NCI-H187 (cell line): ENCODE measurements at places on chromosomes 16 and 17.

- no peak for DNase-seq
Measured at GRCh38 chr16:88437367-88437964, 15.6 kb upstream of the ZFPM1 start.

DNA sequence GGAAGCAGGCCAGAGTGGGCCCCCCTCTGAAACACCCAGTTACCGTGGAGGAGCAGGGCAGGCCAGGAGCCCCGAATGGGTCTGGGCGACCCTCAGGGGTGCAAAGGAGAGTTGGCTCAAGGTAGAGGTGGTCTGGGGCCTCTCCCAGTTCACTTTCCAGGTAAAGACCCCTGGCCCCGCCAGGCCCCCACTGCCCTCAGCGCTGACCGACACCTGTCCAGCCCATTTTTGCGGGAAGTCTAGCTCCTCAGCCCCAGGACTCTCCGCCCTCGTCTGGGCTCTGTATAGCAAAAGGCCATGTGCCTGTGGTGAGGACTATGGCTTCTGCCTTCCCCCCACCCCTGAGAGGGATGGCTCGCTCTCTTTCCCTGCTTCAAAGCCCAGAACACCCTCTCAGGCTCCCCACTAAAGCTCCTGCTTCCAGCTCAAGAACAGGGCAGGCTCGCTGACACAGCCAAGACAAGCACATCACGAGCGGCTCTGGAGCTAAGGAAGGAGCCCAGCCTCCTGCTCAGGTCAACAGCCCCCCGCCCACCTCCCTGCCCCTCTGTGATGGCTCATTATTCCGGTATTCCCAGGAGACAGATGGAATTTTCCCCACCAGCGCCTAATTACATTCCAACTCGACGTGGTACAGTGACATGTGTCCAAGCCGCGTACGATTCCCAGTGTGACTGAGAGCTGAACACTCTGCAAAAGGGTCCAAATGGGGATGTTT, 59.4 kb downstream of the RTN4RL1 start:
- DNase-seq, result no peak

DNA sequence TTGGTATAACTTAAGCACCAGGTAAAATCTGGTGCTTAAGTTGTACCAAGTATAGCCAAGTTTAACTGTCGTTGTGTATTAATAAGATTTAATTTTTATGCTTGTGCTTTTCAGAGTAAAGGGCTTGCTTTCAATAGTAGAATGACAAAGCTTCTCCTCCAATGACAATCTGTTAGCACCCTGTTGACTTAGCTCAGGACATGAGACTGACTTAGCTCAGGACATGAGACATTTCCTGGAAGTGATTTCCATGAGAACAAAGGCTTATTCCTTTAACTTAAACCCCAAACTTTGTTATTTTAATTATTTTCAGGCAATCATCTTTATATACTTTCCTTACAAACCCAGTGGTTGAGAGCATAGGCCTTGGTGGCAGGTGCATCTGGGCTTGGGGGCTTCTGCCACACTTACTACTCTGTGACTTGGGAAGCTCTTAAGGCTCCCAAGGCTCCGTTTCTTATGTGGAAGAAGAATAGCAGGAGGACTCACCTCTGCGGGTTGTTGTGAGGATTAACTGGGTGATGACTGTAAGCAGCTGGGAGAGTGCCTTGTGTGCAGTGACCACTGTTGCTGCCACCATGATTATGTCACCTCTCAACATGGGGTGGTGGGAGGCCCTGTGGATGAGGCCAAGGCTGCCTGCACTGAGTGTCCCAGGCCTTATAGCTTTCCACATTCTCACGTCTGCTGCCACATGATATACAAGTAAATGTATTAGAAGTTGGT, 59.4 kb upstream of the CMIP start:
- no peak for DNase-seq

DNA sequence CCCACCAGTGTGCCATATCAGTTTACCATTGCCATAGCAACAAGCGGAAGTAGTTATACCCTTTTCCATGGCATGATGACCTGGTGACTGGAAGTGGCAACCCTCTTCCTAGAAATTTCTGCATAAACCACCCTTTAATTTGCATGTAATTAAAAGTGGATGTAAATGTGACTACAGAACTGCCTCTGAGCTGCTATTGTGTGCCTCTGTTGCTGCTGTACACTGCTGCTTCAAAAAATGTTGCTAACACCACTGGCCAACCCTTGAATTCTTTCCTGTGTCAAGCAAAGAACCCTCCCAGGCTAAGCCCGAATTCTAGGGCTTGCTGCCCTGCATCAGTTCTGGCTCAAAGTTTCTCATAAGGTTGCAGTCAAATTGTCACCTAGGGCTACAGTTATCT, 12.9 kb upstream of the MED13 start:
- no peak for DNase-seq

GRCh38 chr17:76280650-76281049, 15.5 kb downstream of the UBALD2 start:
- no peak for DNase-seq

DNA sequence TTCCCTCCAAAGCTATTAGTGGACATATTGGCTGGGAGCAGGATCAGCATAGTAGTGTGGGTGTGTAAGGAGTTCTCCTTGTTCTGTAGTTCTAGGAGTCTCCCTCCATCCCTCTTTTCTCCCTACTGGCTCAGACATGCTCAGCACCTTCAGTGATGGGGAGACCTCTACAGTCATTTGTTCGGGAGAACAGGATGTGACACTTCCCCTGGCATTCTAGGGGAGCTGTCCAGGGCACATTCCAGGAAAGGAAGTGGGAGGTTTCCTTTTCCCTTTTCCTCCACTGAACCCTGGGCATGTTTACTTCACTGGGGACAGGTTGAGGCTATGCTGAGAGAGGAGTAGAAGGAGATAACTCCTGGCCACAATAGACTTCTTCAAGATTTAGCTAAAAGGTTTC, 86.5 kb downstream of the MYH13 start:
- no peak for DNase-seq

GRCh38 chr17:34423978-34424813, 61.2 kb upstream of the CCL1 start:
- no peak for DNase-seq

DNA sequence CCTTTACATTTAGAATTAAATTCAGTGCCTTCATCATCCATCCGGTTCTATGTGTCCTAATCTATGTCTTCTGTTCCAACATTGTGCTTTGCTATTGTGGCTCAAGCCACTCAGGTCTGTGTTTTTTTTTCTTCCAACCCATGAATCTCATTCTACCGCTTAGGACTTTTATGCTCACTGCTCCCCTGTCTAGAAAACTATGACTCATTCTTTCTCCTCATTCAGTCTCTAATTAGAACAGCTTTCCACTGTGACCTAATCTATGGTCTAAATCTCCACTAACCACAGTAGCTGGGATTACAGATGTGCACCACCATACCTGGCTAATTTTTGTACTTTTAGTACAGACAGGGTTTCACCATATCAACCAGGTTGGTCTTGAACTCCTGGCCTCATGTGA, 418.7 kb downstream of the KCNJ2 start:
- DNase-seq, result no peak

DNA sequence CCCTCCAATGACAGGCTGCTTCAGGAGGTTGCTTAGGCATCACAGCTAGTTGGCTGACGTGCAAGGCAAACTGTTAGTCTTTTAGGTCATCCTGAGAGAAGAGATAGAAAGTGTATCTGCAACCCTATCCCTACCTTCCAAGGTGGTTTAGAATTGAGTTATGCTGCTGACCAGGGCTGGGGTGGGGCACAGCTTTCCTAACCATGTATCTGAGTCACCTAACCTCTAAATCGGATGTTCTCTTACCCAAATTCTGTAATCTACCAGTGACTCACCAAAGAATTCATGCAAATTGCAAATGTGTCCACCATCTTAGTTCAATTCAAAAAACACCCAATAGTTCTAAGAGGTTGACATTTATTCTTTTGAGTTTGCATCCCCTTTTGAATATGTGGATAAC, 107.2 kb upstream of the DYNLRB2 start:
- DNase-seq, result no peak

GRCh38 chr16:64964126-64964540, 157.7 kb downstream of the CDH11 start:
- no peak for DNase-seq

DNA sequence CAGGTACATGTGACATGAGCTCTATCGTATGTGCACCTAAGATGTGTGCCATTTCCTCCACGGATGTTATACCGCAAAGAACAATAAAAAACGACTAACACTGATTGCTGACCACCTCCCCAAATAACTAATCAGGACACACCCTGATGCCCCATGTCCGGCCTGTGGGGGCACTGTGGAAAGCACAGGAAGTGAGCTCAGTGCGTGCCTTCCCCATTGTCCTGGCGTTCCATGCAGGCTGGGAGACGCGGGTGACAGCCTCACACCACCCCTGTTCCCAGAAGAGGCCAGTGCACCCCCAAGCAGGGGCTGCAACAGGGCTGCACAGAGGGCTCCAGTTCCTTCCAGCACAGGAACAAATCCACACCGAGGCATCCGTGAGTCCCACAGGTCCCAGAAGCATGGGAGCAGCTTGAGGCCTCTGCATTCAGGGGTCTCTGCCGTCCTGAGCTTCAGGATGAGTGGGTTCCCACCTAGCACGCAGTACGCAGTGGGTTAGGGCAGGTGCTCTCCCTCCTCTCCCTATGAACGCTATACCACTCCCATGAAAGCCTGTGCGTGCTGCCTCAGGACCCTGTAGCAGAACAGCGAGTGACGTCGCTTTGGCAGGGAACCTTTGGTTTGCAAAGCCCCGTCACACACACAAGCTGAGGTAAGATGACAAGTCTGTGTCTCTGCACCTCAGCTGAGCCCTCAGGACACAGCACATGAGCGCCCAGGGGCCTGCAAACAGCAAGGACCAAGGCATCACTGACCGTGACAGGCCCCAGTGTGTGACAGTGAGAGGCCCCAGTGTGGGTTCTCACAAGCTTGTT, 117.7 kb downstream of the ZNF778 start:
- DNase-seq, result no peak

DNA sequence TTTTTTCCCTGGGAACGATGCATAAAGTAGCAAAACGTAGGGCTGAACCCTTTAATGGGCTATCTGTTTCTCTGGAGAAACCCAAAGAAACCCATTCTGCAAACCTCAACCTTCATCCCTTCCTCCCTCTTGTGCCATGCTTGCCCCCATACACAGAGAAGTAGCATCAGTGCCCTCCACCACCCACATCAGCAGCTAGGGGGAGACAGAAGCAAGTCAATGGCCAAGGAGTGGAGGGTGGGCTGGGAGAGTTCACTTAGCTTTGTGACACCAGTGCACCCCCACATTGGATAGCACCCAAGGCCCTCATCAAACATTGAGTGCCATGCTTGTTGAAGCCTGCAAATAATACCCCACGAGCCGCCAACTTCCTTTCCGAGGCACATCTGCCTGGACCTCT, 282.4 kb downstream of the ABCC12 start:
- no peak for DNase-seq

DNA sequence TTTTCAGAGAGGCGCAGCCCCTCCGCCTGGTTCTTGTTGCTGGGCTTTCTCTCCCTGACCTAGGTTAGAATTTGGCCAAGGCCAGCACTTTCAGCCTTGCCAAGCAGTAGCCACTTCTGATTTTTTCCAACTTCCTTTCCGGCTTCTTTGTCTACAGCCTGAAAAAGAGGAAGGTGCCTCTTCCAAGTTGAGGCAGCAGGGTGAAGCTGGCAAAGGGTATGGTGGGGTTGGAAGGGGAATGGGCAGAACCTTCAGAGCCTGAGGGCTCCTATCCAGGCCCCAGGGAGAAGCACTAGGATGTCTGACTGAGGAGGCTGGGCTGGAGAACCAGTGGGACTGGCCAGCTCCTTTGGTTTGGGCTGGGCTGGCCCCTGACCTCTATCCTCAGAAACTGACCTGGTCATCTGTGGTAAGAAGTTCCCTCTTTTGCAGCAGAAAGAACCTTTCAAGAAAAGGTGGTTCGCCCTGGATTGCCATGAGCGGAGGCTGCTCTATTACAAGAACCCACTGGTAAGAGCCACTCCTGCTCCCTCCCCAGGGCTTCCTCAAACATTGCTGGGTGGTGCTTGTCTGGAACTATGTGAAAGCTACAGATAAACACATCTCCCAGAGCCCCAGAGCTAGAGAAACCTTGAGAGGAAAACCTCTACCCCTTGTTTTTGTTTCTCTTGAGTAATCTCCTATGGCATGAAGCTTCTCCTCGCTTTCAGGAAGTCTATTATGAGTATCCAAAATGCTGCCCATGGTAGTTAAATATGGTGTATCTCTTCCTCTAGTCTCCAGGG, 16.6 kb upstream of the RNF135 start:
- DNase-seq, result no peak

GRCh38 chr17:72915625-72916081, 176.8 kb downstream of the SLC39A11 start:
- no peak for DNase-seq

DNA sequence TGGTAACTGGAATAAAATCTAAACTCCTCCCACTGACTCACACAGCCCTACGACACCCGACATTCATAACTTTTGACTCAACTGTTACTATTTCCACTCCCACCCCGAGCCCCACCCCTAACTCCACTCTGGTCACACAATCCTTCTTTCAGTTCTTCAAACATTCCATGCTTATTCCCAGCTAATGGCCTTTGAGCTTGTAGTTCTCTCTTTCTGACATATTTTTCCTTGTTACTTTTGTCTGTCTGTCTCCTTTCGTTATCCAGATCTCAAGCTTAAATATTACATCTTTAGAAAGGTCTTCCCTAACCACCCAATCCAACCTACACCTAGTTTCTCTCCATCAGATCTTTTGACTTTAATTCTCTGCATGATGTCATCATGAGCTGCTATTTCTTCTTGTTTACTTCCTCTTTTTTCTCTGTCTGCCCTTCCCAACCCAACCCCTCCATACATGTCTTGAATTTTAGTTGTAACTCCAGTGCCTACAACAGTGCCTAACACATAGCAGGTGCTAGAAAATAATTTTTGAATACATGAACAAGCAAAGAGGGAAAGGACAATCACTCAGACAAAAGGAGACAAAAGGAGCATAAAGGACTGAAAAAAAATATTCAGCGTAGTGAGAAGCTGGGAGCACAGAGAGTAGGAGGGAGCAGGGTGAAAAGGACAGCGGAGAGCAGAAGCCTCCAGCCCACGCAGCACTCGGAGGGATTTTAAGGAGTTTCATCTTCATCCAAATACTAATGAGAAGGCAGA, 65.2 kb upstream of the SMIM36 start:
- no peak for DNase-seq

DNA sequence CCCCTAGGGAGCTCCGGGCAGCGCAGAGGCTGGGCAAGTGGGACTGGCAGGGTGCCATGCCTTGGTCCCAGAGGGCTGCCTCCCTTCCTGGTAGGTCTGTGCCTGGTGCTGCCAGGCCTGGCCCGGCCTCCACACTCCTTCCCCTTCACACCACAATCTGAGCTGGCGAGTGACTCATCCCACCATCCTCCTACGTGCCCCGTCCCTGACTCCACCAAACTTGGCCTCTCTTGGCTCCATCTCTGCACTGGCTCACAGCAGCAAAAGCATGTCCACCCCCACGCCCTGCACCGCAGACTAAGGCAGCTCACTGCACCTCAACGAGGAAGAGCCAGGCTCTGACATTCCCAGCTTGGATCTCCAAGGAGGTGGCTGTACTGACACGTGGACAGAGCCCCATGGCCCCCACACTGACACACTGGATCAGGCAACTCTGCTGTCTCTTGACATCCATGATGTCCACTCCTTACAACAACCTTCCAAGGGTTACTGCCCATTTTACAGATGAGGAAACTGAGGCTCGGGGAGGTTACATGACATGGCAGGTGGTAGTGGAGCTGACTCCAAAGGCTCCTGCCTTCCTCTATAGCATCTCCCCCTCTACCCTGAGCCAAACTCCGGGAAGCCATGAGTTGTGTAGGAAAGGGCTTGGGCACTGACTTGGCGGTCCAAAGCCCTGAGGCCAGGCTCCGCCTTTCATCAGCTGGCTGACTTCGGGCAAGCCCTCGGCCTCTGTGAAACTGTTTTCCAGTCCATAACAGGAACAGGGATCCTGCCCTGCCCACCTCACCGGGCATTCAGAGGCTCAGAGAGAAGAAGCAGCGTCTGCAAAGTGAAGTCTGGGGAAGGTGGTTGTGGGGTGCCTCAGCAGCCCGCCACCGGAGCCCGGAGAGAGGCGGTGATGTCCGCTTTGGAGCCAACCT, 20.1 kb upstream of the KRT19 start:
- no peak for DNase-seq
